BE2C (cell line): ENCODE measurements at places on chromosomes 3 and 15.

- DNase-seq, result no peak
Measured at GRCh38 chr3:61300006-61300380, 48.7 kb upstream of the FHIT start.

DNA sequence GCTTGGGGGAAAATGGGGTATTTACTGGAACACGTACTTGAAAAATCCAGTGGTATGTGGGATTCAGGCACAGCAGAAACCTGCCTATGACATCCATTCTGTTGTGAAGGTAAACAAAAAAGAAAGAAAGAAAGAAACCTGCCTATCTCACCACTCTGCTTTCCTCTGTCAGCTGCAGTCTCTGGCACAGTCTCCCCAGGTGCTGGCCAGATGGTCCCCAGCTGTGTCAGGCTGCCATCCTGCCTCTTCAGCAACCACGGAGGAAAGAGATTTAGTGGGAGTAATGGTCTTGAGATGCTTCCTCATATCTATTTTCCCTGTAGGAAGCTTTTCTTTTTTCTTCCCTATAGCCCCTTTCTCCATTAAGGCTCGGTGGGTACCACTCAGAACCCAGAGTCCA is 2.5 kb upstream of the PXYLP1 start:
- no peak for DNase-seq

- DNase-seq, result no peak
Measured at GRCh38 chr3:49476563-49476962, 6.5 kb downstream of the DAG1 start.

DNA sequence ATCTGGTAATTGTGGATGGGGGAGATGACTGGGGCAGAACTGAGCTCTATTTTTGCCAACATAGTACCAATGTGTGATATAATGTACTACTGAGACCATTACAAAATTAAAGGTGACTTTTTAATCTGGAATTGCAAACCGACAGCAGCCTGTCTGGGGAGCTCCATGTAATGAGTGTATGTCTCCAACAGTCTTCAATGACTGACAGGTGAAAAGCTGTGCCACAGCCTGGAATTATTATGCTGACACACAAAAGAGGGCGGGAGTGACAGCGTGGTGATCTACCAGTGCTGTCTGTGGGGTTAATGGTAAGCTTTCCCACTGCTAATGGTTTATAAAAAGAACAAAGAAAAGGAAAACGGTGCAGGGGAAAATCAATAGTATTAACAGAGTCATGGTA is 143.4 kb downstream of the CLSTN2 start:
- no peak for DNase-seq

- no peak for DNase-seq
Measured at GRCh38 chr15:89991312-89991711, 9.8 kb upstream of the ZNF710 start.

DNA sequence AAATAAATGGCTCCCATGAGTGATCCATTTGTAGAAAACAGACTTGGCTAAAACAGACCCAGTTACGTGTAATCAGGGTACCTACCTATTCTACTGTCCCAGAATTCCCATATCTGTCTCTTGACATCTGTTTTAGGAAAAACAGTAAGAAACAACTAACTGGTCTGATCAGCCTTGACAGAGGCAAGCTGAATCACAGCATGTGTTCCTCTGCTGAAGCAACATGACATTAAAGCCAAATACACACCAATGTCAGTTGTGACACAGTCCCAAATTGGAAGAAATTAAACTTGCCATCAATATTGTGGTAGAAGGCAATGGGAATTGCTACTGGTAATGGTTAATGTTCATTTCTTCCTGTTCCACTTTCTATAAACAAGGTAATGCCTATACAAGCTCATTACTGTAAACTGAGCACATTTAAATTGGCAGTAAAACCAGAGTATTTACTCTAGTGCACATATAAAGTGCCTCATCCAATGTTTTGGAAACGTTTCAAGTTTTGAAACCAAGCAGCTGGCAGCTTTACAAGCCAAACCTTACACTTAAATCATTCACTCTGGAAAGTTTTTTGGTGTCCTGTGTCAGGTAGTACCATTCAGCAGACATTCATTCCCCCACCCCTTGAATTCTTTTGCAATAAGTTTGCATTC is 27.0 kb downstream of the ALDH1A2 start:
- DNase-seq, result no peak

- DNase-seq, result no peak
Measured at GRCh38 chr15:39999538-40000200, 39.3 kb downstream of the SRP14 start.

DNA sequence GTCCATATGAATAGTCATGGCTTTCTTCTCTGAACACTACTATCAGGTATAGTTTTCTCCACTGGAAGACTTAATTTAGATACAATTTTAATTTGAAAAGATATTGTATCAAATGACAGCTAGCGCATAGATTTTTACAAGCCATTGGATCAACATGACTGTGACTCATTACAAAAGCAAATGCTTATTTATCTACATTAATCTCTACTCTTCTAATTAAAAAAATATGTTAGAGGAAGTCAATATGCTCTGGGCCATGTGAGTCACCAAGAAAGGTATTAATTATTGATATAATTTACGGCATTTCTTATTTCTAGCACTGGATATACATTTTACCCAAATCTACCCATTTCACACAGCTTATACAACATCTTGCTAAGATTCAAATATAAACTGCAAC is 800.3 kb upstream of the GBE1 start:
- no peak for DNase-seq

DNA sequence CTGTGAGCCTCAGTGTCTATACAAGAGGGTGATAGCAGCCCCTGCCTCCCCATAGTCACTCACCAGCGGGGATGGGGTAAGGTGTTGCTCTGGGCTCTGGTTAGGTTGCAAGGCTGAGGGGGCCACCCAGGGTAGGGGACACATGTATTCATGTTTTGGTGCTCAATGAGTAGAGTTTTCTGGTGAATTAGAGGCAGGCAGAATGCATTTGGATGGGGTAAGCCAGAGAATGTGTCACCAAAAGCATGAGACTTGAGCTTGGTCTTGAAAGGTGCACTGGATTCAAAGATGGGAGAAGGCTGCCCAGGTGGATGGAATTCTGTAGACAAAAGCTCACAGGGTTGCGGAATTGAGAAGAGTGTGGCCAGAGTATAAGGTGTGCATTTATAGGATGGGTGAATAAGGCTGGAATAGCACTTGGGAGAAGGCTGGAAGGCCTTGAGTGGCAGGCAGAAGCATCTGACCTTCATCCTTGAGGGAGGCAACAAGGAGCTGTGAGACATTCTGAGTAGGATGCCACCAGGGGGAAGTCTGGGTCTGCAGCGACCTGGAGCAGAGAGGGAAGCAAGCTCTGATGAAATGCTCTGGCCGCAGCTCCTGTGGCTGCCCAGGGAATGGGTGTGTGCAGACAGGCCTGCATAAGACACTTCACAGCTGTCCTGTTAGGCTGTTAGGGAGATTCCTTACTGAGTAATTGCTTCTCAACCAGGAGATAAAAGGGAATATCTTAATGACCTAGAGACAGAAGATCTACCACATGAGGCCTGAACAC is 149.6 kb downstream of the CHDH start:
- no peak for DNase-seq
